Astrocyte (in vitro differentiated cells and primary cell): ENCODE measurements at places on chromosomes 4 and X. TPM values are rescaled to one million over a fixed set of nuclear protein-coding genes. Genes with fewer than 3 reads are reported as not detected.
A peak's percentile ranks its signal among the peaks of the same experiment; 100 is the strongest.

- peak; percentile 45 for DNase-seq
Measured at GRCh38 chrX:47321386-47321785, 49.0 kb upstream of the ZNF157 start.

GRCh38 chr4:120921456-120922380 lies 808 bp downstream of the PRDM5 start:
- peak; percentile 66 for DNase-seq

DNA sequence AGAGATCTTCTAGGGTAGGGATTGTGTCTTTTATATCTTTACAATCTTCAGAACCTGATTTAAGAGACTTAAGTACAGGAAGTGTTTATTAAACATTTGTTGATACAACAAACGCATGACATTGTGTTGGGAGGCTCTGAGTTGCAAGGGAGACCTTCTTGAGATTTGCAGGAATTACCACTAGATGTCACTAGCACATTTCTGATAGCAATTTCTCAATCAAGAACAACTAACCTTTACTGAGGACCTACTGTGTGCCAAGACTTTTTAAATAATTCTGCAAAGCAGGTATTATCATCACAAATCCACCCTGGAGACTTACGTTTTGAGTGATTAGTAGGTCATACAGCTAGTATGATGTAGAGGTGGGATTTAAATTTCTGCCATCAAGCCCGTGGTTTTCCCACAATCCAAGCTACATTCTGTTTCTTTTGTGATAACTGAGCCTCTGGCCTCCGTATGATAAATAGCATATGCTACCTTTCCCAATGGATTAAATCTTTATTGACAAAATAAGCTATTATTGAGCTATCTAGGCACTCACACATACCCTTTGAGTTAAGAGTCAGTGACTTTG lies 986.0 kb downstream of the CCSER1 start:
- peak; percentile 8 for DNase-seq

DNA sequence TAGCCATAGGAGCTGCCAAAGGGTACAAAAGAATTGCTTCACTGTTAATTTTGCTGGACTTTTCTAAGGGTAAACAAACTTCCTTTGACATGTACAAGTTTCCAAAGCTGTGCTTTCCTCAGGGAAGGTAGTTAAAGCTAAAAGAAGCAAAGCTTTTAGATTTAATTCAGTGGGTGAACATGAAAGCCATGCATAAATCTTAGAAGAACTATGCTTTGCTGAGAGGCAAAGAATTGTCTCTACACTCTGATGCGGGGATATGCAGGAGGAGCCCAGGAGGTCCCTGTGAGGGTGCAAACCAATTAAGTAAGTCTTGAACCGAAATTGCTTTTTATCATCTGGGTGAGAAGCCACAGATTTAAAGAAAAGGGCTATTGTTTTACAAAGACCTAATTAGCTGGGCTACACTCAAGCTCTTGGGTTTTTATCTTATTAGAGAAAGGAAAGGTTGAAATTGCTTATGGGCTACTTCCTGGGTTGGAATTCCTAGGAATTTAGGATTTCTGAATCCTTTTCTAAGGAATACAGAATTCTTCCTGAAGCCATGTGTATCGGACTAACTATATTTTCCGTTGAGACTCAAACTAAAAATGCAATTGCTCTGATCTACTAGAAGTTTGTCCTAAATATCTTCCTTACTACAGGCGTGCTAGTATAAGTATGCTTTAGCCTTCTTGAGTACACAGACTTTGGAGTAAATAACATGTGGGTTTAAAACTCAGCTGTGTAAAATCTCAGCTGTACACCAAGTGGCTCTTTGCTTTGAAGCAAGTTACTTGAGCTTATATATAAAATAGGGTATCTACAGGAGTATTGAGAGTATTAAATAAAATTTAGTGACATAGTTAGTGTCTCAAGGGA lies 188.4 kb upstream of the ANK2 start:
- no peak for DNase-seq

DNA sequence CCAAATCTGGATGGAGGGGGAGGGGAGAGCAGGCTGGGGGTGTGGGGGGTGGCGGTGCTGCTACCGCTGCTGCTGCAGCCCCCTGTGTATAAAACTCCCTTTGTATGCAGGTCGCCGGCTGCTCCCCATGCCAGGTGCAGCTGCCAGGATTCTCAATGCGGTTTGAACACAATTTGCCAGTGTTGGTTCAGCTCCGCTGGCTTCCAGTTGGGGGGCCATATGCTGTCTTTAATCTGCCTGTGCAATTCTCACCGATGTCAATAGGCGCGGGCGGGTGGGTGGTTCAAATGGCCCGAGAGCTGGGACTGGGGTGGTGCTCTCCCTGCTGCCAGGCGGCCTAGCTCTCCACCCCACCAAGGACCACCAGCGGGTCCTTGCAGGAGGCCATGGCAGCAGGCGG lies 257.6 kb downstream of the BCOR start:
- no peak for DNase-seq

- no peak for DNase-seq
Measured at GRCh38 chrX:47637546-47638195, 7.9 kb upstream of the CFP start.

DNA sequence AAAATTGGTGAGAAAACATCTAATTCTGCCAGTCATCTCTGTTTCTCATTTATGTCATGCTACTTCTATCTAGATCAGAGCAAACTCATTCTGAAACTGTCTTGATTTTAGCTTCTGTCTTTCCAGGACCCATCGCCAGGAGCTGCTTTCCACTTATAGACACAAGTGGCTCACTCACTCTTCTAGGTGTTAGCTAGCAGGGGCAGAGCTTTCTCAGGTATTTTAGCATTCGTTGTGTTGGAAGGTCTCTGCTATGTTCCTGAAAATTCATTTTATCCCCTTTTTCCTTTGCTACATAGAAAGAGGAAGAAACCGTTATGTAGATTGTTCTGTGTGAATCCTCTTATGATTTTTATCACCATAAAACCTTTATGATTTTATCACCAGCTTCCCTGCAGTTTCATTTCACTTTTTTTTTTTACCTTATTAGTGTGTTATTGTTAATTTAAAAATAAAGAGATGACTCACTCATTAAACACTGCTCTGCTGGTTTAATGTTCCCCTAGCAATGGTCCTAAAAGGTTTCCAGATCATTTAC lies 246.6 kb upstream of the AADAT start:
- DNase-seq, result no peak

DNA sequence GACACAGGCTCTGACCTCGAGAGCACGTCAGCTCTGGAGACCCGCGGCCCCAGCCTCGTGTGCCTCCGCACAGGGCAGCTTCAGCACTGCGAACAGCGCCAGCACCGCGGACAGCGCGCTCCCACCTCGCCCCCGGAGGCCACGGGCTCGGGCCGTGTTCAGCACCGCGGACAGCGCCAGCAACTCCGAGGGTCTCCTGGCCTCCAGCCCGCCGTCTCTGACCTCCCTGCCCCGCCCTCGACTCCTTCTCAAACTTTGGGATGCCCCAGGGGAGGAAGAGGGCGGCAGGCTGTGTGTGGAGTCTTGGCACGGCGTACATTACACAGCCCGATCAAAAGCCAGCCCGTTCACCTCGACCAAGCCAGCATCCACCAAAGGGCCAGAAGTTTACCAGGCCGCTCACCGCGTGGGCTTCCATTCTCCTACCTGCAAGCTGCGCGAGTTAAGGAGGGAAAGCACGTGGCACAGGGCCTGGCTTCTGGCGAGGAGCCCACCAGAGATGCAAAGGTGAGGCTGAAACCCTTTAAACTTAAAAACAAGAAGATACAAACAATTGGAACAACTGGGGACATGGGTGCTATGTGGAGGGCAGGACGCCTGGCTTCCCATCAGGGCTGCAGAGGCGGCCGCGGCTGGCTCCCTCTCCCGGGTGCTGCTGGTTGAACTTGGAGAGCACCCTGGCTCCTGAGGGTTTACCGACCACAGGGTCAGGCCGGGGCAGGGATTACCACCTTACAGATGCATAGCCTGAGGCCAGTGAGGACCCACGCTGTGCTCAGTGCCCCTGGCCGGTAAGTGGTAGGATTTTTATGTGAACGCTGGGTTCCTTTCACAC lies 4.5 kb upstream of the NKX1-1 start:
- peak; percentile 10 for DNase-seq

GRCh38 chrX:152821145-152821765 lies 9.3 kb downstream of the CETN2 start:
- DNase-seq, result no peak

GRCh38 chrX:127708155-127708554 lies 344.0 kb downstream of the ACTRT1 start:
- no peak for DNase-seq

- peak; percentile 59 for DNase-seq
Measured at GRCh38 chr4:119570401-119570800, 58.2 kb downstream of the PDE5A start.

- no peak for DNase-seq
Measured at GRCh38 chr4:74033739-74034138, 4.8 kb downstream of the CXCL3 start.

DNA sequence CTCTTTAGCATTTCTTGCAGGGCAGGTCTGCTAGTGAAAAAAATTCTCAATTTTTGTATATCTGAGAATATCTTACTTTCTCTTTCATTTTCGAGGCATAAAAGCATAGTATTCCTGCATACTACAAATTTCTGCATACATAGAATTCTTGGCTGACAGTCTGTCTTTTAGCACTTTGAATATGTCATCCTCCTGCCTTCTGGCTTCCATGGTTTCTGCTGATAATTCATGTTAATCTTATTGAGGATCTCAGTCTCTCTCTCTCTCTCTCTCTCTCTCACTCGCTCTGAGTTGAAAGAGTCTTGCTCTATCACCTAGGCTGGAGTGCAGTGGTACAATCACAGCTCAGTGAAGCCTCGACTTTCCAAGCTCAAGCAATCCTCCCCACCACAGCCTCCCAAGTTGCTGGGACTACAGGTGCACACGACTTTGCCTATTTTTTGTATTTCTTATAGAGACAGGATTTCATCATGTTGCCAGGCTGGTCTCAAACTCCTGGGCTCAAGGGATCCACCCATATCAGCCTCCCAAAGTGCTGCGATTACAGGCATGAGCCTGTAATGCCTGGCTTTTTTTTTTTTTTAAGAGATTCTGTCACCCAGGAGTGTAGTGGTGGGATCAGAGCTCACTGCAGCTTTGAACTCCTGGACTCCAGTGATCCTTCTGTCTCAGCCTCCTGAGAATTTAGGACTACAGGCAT lies 161.3 kb downstream of the FNIP2 start:
- no peak for DNase-seq

- DNase-seq, result no peak
Measured at GRCh38 chrX:23659339-23659738, 8.0 kb upstream of the PRDX4 start.

DNA sequence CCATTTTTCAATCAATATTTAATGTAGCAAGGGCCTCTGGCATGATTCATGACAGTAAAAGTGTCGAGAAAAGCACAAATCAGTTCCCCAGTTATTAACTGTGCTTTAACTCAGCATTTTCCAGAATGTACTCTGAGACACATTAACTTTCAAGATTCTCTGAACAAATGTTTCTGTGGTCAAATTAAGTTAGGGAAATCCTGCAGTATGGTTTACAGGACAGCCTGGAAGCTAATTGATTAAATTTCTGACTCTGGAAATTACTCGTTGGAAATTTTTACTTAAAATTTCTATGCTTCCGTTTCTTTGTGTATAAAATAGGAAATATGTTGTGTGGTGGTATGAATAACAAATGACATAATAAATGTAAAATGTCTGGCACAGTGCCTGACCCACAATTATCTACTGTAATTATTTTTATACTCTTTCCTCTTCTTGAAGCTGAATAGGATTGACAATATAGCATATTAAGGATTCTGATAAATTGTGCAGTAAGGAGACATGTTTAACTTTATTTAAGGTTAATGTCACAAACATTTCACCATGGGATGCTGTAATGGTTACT lies 33.7 kb downstream of the STK32B start:
- DNase-seq, result peak; percentile 10

- DNase-seq, result no peak
Measured at GRCh38 chrX:17587366-17587765, 149.9 kb upstream of the SCML1 start.

- no peak for DNase-seq
Measured at GRCh38 chr4:78185117-78185516, 128.0 kb downstream of the FRAS1 start.

The IGFBP7 gene
- total RNA-seq, result 930 and 1,304 TPM in 2 replicates

The SPACA5 gene
- not detected in 2 replicates for total RNA-seq

The AFP gene
- 8.6 and 11.3 TPM in 2 replicates for total RNA-seq

The IL3RA gene
- total RNA-seq, result not detected in 2 replicates

The TMEM47 gene
- 39.6 and 40.3 TPM in 2 replicates for total RNA-seq

The SLC25A4 gene
- 27.0 and 32.0 TPM in 2 replicates for total RNA-seq
